Karpas-422 (cell line): ENCODE measurements at places on chromosomes 16 and 17.

GRCh38 chr16:27245276-27246172, 23.0 kb downstream of the NSMCE1 start:
- no peaks in the 10 kb centered on the region for H3K36me3 ChIP-seq
- no peak for DNase-seq
- no peaks in the 10 kb centered on the region for H3K27me3 ChIP-seq
- H3K4me3 ChIP-seq, result no peak overlapping the region

- DNase-seq, result peak; percentile 55
- H3K36me3 ChIP-seq, result no peaks in the 10 kb centered on the region; the same call in 1 of the 2 replicates
- no peak overlapping the region for H3K4me3 ChIP-seq
- H3K27ac ChIP-seq, result no peak overlapping the region
These were observed 6.1 kb upstream of the SERPINF2 start for GRCh38 chr17:1736348-1737281.

DNA sequence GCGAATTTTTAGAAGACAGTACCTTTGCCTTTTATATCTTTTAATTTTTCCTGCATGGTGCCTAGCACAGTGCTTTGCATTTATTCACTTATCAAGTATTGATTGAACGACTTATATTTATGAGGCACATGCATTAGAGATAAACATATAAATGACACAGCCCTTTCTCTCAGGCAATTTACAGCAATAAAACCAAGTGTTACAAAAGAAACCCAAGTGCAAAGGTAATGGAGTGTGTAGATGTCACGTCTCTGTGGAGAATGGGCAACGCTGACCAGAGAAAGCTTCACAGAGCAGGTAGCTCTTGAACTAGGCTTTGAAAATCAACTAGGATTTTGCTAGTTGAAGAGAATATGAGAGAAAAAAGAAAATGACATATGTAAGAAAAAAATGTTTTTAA, 32.6 kb upstream of the ABCA3 start:
- no peak for DNase-seq
- H3K36me3 ChIP-seq, result no peaks in the 10 kb centered on the region
- H3K4me1 ChIP-seq, result no peaks in the 10 kb centered on the region
- H3K27me3 ChIP-seq, result no peaks in the 10 kb centered on the region
- no peak overlapping the region for H3K27ac ChIP-seq

- H3K27ac ChIP-seq, result peak overlapping the region; percentile 92
- peak overlapping the region; percentile 79 for H3K4me3 ChIP-seq
- H3K27me3 ChIP-seq, result no peaks in the 10 kb centered on the region
- no peaks in the 10 kb centered on the region for H3K36me3 ChIP-seq
- DNase-seq, result peak; percentile 96
These were observed 10.6 kb upstream of the AURKB start for GRCh38 chr17:8220783-8221662.

DNA sequence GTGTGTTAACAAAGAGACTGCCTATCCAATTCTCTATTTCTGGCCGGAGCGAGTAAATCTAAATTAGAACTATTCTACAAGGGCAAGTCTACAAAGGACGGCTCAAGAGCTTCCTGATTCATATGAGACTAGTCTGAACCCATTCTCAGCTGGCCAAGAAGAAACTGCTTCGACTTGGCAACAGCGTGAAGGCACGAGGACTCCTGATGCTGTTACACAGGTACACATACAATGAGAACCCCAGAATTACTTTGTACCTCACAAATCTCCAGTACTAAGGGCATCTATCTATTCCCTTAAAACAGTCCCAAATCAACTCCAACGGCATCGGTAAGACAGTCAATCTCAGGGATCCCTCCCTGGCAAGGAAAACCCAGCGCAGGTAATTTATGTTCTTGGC, 1.5 kb downstream of the CRK start:
- no peak overlapping the region for H3K27ac ChIP-seq
- H3K27me3 ChIP-seq, result no peaks in the 10 kb centered on the region
- peaks cover 9% of the 10 kb centered on the region; the same call in 1 of the 2 replicates for H3K36me3 ChIP-seq
- DNase-seq, result peak; percentile 40

DNA sequence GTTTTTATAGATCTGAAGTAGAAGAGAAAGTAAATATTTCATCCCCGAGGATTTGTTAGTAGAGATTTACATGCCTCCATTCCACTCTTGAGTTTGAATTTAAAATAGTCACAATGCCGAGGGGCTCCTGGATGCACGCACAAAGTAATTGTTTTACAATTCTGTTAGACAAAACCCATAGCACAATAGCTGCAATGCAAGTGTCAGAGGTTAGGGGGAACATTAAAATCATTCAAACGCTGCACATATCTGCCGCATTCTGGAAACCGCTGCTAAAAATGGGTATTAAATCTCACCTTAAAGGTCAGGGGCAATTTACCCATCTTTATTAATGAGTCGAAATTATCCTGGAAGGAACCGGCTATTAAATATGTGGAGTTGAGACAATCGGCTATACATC, 528.5 kb upstream of the HSBP1 start:
- no peaks in the 10 kb centered on the region for H3K36me3 ChIP-seq
- H3K27ac ChIP-seq, result no peak overlapping the region
- H3K27me3 ChIP-seq, result no peaks in the 10 kb centered on the region

DNA sequence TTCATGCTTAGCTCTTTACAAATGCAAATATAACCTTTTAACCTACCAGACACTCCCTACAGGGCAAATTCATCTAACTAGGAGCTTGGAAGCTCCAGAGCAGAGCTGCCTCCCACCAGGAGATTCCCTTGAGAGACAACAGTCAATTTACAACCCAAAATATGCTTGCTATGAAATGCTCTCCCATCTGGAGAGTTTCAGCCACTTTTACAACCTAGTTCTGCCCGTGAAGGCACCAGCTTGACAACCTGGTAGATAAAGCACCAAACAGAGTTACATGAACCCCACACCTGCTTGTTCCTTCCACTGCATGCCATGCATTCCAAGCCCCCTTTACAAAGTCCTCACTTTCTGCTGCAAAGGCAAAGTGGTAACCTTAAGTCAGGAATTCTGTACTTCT, 215.3 kb upstream of the KIF2B start:
- H3K27me3 ChIP-seq, result no peaks in the 10 kb centered on the region
- no peak for DNase-seq
- H3K27ac ChIP-seq, result no peak overlapping the region
- no peaks in the 10 kb centered on the region for H3K36me3 ChIP-seq
- H3K4me3 ChIP-seq, result no peak overlapping the region
- no peaks in the 10 kb centered on the region for H3K4me1 ChIP-seq

DNA sequence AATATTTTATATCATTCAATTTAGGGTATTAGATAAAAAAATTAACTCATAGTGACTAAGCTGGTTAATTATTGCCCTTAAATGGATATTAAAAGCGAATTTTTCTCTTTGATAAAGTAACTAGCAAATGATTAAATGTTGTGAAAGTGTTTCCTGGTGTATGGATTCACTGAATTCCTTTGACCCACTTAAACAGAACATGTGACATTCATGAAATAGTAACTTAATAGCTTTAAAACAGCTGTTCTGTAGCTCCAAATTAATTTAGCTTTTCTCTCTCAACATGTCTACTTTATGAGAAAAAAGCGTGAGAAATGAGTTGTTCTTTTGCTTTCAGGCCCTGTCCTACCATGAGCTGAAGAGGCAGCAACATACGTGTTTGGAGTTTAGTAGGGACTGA, 36.4 kb upstream of the APPBP2 start:
- H3K4me3 ChIP-seq, result no peak overlapping the region
- no peak overlapping the region for H3K27ac ChIP-seq
- H3K27me3 ChIP-seq, result no peaks in the 10 kb centered on the region; the same call in 1 of the 2 replicates

GRCh38 chr17:41739661-41740352, 5.4 kb upstream of the HAP1 start:
- H3K4me3 ChIP-seq, result no peak overlapping the region
- no peak overlapping the region for H3K27ac ChIP-seq
- DNase-seq, result no peak

DNA sequence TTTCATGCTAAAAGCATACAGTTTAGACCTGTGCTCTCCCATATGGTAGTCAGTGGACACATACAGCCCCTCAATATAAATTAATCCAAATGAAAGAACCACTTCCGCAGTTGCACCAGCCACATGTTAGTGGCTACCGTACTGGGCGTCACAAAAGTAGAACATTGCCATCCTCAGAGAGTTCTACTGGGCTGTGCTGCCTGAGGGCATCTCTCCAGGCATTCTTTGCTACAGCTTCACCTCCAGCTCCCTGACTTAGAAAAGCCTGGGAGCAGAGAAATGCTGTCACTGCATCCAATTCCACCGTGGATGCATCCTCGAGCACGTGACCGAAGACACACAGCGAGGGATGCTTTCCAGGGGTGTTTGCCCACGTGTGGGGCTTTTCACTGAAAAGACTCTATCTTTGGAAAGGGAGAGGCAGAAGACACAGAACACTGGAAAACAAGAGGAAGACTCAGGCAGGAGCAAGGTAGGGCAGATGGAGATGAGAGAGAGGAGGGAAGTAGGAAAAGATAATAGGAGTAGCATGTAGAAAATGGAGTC, 86.4 kb downstream of the GAS7 start:
- H3K4me1 ChIP-seq, result peaks cover 74% of the 10 kb centered on the region
- H3K4me3 ChIP-seq, result no peak overlapping the region
- H3K27ac ChIP-seq, result no peak overlapping the region
- H3K27me3 ChIP-seq, result no peaks in the 10 kb centered on the region
- DNase-seq, result no peak

GRCh38 chr16:11076259-11077018, 132.1 kb downstream of the CLEC16A start:
- DNase-seq, result no peak
- H3K27ac ChIP-seq, result no peak overlapping the region
- no peaks in the 10 kb centered on the region for H3K27me3 ChIP-seq

DNA sequence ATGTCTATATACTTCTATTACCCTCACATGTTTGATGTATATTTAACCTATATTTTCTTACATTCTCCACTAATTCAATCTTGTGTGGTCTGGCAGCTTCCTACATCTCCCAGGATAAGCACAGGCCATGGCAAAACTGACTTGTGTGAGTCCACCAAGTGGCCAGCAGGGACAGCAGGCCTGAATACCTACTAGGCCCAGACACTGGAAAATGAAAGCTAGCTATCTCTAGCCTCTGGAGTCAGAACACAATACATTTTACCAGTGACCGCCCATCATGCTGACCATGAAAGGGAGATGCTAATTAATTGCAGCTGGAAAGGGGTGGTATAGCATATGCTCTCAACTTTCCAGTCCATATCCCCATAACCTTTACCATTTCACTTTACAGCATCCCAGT, 132.3 kb downstream of the PCTP start:
- H3K4me1 ChIP-seq, result no peaks in the 10 kb centered on the region
- DNase-seq, result no peak
- H3K27ac ChIP-seq, result no peak overlapping the region
- H3K36me3 ChIP-seq, result no peaks in the 10 kb centered on the region
- H3K27me3 ChIP-seq, result no peaks in the 10 kb centered on the region
- H3K4me3 ChIP-seq, result no peak overlapping the region

DNA sequence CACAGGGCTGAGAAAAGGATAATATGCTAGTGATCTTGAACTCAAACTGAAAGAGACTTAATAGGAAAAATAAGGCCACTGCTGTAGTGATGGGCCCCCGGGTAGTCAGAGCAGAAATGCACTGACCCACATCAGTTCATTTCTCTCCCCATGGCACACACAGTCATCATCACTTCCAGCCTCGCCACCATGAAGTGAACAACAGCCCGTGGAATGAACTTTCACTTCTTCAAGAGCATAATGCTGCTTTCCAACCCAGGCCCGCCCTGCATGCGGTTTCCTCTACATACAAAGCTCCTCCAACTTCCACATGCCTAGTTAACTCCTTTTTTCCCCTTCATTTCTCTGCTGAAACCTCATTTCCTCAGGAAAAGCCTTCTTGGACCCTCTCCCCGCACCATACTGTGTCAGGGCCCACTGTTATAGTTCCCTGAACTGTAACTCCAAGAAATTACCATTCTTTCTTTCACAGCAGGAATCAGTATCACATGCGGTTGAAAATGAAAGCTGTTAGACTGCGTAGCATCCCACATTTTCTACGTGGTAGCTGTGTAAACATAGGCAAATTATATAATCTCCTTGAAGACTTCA, 65.8 kb upstream of the SMIM36 start:
- H3K4me3 ChIP-seq, result peak overlapping the region; percentile 31; the same call in 1 of the 2 replicates
- peak; percentile 51 for DNase-seq
- no peak overlapping the region; the same call in 1 of the 2 replicates for H3K27ac ChIP-seq
- no peaks in the 10 kb centered on the region for H3K27me3 ChIP-seq
- H3K4me1 ChIP-seq, result peaks cover 26% of the 10 kb centered on the region

GRCh38 chr16:70496513-70496912, 26.8 kb downstream of the COG4 start:
- H3K4me3 ChIP-seq, result no peak overlapping the region
- H3K36me3 ChIP-seq, result peaks cover 8% of the 10 kb centered on the region; the same call in 1 of the 2 replicates
- H3K4me1 ChIP-seq, result no peaks in the 10 kb centered on the region
- H3K27me3 ChIP-seq, result no peaks in the 10 kb centered on the region
- no peak for DNase-seq
- no peak overlapping the region for H3K27ac ChIP-seq

GRCh38 chr16:12620150-12620549, 183.5 kb downstream of the CPPED1 start:
- H3K4me1 ChIP-seq, result peaks cover 3% of the 10 kb centered on the region
- H3K27me3 ChIP-seq, result no peaks in the 10 kb centered on the region
- H3K4me3 ChIP-seq, result no peak overlapping the region
- no peaks in the 10 kb centered on the region for H3K36me3 ChIP-seq
- no peak overlapping the region for H3K27ac ChIP-seq

- no peaks in the 10 kb centered on the region for H3K36me3 ChIP-seq
- peak; percentile 83 for DNase-seq
- no peak overlapping the region for H3K4me3 ChIP-seq
- H3K27ac ChIP-seq, result no peak overlapping the region
- no peaks in the 10 kb centered on the region for H3K27me3 ChIP-seq
These were observed 42.0 kb upstream of the TMC5 start for GRCh38 chr16:19375561-19376158.

DNA sequence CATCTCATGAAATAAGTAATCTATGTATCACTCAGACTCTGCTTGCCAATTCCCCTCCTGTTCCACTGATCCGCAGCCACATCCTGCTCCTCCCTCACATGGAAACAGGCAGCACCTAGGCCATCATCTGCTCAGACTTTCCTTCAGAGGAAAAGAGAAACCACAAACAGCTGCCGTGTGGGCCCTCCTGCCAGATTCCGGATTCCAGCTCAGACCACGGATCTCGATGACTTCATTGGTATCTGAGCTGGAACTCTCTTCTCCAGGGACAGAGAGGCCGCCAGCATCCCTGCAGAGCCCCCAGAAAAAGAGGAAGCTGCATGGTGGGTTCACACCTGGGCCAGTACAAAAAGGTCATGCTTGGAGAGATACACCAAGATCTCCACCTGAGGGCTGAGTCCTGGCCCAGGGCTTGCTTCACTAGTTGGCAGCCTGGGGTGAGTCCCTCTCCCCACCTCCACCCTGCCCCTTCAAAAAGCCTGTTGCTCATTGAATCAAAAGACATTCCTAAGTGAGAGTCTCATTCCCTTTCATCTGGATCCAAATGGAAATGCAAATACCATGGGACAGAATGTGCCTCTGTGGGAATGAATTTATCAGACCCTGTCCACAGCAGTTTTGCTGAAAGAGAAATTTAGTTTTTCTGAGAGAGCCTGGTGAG, 47.2 kb downstream of the HOXB1 start:
- peak; percentile 62 for DNase-seq
- H3K27me3 ChIP-seq, result no peaks in the 10 kb centered on the region
- H3K4me1 ChIP-seq, result peaks cover 19% of the 10 kb centered on the region
- H3K36me3 ChIP-seq, result no peaks in the 10 kb centered on the region
- no peak overlapping the region for H3K27ac ChIP-seq

- no peaks in the 10 kb centered on the region for H3K36me3 ChIP-seq
- H3K4me3 ChIP-seq, result no peak overlapping the region
- no peaks in the 10 kb centered on the region for H3K4me1 ChIP-seq
- H3K27me3 ChIP-seq, result no peaks in the 10 kb centered on the region
- no peak for DNase-seq
- H3K27ac ChIP-seq, result no peak overlapping the region
These were observed 62.2 kb downstream of the NXN start for GRCh38 chr17:917391-917811.

- H3K36me3 ChIP-seq, result peaks cover 11% of the 10 kb centered on the region; the same call in 1 of the 2 replicates
- H3K27me3 ChIP-seq, result no peaks in the 10 kb centered on the region
- no peaks in the 10 kb centered on the region for H3K4me1 ChIP-seq
- DNase-seq, result no peak
- H3K27ac ChIP-seq, result no peak overlapping the region
These were observed 14.0 kb downstream of the AARSD1 start for GRCh38 chr17:42950044-42950783.
